Central memory CD8-positive, alpha-beta T cell (primary cell): ENCODE measurements at places on chromosomes 3 and 15.

DNA sequence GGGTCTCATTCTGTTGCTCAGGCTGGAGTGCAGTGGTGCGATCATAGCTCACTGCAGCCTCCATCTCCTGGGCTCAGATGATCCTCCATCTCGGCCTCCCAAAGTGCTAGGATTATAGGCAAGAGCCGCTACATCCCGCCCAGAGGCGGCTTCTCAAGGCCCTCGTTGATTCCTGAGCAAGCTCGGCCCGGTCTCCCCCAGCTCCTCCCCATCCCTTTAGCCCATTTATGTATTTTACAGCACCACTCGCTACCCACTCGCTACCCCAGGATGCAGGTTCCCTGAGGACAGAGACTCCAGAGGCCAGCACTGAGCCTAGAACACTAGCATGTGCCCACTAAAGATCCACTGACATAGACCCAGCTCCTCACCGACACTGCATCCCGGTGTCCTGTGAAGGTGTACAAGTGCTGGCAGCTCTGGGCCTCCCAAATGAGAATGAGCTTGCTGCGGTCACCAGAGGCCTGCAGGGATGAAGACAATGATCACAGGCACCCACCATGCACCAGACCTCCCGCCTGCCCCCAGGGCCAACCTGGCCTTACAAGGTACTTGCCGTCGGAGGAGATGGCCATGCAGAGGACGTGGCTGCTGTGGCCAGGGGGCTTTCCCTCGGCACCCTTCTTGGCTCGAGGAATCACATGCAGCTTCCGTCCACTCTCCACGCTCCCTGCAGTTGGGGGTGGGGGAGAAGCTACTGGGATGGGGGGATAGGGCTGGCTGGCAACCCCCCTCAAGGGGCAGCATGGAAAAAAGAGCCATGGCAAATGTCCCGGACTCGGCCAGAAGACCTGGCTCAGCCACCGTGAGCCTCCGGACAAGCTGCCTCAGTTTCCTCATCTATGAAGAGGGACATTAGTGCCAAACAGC is 5.6 kb downstream of the RRP9 start:
- DNase-seq, result no peak
- H3K4me3 ChIP-seq, result no peak overlapping the region
- H3K4me1 ChIP-seq, result peaks cover 16% of the 10 kb centered on the region
- no peaks in the 10 kb centered on the region for H3K27me3 ChIP-seq

DNA sequence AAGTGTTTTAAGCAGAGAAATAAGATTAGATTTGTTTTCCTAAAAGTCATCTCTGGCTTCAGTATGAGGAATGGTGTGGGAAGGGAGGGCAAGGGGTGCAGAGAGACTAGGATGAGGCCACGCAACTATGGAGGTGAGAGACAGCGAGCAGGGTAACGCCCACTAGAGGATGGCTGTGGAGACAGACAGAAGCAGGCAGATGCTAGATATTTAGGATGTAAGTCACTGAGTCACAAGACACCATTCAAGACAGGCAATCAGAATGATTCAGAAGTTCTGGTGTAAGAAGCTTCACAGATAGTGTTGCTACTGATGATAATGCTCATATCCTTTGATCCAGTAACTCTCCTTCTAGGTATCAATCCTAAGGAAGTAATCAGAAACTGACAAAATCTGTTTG is 19.1 kb downstream of the HSPBAP1 start:
- no peak for DNase-seq
- H3K27me3 ChIP-seq, result no peaks in the 10 kb centered on the region
- H3K4me3 ChIP-seq, result no peak overlapping the region
- no peak overlapping the region for H3K27ac ChIP-seq

DNA sequence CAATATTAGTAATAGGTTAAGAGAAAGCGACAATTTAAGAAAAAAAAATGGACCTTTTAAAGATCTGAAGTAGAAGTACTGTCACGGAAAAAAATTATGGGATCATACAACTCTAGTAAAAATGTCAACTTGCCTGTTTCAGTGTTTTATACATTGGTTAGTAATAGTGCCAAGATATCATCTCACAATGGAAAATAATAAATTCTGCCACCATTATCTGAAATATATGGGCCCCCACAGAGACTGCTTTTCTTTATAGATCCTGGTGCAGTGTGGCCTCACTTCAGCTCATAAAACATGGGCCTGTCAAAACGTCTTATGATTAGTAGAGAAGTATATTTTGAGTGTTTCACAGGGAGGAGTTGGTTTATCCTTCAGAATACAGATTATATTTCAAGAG is 266.3 kb upstream of the EPHA6 start:
- H3K4me3 ChIP-seq, result no peak overlapping the region
- H3K4me1 ChIP-seq, result no peaks in the 10 kb centered on the region
- DNase-seq, result no peak
- H3K27ac ChIP-seq, result no peak overlapping the region

DNA sequence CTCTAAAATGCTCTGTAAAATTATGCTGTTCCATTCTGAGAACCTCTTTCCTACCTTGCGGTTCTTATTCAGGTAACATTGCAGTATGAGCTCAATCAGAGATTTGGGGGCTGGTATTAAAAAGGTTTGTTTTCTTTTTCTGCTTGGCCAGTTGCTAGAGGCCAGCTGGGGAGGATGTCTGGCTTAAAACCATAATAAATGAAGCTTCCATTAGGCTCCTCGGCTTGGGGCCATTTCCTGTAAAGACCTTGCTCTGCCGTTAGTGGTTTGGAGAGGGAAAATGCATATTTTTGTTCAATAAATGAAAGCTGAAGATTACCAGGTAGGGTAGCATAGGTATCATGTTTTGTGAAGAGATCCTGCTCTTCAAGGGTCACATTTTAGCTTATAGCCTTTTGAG is 55.2 kb downstream of the MCTP2 start:
- no peaks in the 10 kb centered on the region for H3K27me3 ChIP-seq
- peaks cover 49% of the 10 kb centered on the region for H3K4me1 ChIP-seq
- no peak overlapping the region for H3K4me3 ChIP-seq
- H3K36me3 ChIP-seq, result peaks cover 2% of the 10 kb centered on the region
